ENCODE measurements at places on chromosomes 7 and 10.

DNA sequence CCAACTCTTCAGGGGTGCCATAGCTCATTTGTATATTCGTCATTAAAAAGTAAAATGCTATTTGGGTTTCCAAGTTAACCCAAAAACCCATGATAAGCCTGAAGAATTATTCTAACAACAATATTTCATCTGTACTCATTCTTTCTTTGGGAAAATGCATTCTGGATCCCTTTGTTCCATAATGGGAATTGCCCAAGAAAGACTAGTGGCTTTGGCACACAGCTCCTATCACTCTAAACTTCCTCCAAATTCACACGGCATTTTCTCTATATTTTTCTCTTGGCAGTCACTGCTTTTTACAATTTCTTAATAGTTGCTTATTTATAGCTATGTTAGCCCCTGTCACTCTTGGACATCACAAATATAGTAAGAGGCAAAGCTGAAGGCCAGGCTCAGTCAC is 29.1 kb downstream of the CHCHD3 start:
- no peak for DNase-seq

- no peak for DNase-seq
These were observed 77.5 kb upstream of the EEPD1 start for GRCh38 chr7:36075561-36075960.

DNA sequence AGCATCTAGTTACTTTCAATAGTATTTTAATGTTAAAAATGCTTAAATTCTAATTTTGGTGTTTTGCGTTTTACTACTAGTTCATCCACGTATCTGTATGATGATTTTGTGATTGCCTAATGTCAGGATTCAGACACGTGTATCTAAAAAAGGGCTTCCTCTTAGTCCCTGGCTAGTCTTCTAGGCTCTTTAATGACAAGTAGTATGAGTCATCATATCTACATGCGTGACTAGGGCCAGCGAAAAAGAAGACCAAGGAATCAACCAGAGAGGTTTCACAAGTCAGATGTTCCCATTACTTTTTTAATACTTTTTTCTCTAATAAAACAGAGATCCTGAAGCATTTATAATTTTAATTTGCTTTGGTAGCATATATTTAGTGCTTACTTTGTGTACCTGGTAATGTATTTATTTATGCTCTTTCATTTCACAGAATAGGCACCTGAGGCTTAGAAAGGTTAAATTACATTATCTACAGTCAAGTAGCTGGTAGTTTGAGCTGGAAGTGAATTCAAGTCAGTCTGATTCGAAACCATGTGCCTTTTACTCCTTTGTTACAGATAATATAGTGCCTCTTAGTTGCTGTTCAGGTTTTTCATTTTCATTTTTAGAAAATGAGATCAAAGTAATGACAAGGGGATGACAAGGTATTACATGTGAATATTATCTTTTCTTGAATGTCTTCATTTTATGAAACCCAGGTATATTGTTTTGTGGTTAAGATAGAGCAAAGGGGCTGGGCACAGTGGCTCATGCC is 140.3 kb downstream of the FOXP2 start:
- DNase-seq = no peak

DNA sequence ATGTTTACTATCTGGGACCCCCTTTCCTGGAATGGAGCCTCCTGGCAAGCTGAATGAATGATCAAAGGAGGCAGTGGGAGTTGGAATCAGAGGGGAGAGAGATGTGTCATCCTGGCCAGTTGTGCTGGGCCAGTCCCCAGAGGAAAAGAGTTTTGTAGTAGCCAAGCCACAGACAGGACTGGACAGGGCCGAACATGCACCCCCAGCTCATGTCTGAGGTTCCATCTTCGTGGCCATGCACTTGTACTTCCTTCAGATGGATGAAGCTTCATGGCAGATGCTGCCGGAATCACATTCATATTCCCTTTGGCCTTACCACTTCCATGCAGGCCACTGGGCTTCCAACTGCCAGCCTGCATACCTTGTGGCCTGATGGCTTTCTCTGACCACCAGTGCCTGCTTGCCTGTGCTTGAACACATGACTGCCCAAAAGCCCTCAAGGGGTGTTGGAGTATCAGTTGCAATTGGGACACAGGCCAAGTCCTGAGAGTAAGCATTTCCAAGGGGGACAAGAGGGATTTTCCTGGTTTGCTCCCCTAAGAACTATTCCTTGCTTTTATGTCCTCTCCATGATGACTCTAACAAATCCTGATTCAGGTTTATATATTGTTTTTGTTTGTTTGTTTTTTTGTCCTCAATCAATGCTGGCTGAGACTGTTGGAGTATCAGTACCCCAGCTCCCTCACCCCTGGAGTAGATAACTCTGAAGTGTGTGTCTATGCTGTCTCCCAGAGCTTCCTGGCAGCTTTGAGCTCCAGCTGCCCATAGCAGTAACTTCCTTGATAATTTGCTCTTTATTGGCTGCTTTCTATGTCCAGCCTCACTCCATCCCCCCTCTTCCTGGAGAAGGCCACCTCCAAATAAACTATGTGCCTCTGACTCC is 63.6 kb downstream of the TMEM130 start:
- DNase-seq = no peak

- no peak for DNase-seq
These were observed 153.7 kb downstream of the RPS24 start for GRCh38 chr10:78187371-78187770.

DNA sequence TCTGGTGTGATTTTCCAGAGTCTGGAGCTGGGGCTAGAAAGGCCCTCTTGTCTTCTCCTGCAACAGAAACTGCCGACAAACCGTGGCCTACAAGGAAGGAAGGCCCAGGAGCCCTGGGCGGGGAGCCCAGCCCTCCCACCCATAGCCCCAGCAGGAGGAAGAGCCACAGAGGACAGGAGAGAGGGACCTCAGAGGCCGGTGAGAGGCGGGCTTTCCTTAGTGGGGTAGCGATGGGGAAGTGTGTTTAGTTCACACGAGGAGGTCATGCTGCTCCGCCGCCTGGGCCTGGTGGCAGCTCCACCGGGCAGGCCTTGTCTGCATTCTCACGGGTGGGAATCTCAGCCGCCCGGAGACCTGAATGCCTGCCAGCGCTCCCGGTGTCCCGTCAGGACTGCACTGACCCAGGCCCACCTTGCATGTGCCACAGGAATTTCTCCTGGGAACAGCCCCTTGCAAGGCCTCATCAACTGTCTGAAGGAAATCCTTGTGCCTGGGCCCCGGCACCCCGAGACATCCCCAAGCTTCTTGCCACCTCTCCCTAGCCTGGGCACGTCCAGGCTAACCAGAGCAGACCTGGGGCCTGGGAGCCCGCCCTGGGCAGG is 50.9 kb downstream of the ZNF467 start:
- DNase-seq = no peak

DNA sequence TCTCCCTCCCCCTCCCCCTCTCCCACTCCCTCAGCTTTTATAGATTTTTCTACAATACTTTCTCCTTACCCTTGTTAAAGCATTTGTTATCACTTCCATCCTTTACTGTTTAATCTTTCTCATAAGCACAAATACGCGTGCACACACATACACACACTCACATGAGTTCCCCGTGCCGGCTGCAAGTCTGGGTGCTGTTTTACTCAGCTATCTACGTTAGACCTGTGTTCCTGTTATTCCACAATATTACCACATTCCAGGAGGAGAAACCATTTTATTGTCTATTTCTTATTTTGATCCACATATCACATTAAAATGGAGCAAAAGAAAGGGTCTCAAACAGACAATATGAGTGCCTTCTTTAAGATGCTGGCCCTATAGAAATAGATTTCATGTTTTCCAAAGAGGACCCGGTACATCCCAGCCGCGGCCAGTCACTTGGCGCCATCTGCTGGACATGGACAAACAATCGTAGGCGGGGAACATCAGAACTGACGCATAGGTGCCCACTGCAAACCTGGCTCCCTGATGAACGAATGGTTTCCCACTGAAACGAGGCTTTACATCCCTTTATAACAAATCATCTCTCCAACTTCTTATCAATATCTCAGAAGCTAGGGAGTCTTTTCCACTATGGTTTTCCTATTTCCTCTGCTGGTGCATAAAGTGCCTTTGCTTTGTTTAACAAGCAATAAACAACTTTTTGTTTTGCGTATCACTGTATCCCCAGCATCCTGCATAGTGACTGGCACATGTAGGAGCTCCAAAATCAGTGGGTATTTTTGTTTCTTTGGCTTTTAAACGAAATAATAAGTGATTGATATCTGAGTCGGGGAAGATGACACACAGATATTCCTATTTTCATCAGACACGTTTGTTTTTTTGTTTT is 25.2 kb upstream of the OPTN start:
- DNase-seq = peak; percentile 10

- no peak for DNase-seq
These were observed 86.0 kb upstream of the DIP2C start for GRCh38 chr10:775245-776075.

DNA sequence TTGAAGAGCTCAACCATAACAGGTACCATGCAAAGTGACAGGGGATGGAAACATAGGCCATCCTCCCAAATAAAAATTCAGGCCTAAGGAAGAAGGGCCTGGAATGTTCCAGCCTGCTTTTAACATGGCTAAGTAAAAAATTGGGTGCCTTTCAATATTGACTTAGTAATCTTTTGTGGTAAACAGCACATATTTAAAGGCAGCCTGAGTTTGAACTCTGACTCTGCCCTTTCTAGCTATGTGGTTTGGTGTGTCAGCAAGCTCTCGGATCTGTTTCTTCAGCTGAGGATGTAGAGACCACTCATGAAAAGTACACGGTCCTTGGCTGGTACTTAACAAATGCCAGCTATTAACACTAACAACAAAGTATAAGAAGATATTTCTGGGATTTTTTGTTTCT is 191.8 kb upstream of the CDCA7L start:
- DNase-seq = no peak

DNA sequence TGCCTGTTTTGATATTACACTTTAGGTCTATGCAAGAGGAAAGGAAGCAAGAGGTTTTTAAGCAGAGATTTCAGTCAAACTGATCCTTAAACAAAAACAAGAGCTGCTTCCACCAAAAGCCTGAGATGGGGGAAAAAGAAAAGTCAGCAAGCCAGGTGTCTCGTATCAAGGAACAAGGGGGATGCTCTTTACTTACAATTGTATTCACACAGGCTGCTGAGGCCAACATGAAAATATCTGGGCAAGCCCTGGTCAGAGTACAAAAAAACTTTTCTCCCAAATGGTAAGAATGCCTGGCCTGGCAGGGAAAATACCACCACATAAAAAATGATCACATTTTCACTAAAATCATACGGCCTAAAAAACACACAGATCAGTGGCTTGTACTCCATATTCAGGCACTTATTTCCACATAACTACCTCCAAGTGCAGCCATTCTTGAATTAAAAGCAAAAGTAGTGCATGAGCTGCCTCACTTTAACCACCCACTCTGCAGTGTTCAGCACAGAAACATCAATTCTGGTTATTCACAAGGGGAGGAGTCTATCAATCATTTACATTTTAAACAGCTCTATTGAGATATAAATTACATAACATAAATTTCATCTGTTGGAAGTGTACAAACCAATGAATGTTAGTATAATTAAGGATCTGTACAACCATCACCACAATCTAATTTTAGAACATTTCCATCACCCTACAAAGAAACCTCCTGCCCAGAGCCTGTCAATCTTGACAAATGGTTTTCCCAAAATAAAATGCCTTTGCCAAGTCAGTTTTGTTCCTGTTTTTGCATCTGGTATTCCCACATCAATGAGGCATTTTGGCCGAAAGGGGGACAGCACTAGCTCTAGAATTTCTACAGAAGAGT is 70.2 kb downstream of the GRB10 start:
- DNase-seq = no peak

DNA sequence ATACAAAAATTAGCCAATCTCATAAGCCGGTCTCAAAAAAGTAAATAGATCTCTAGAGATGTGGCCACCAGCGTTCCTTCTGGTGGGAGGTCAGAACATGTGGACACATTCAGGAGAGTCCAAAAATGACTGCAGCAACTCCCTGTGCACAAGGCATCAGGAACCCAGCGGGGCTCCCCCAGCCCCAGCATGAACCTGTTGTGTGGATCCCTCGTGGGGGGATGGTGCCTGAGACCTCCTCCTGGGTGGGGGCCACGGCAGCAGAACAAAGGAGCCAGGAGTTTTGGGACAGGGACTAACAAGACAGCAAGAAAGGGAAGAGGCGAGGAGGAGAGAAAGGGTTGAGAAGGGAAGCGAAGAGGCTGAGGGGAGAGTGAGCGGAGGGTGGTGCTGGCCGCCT is 121.8 kb downstream of the WDR37 start:
- DNase-seq = no peak

Measured in fibroblast of skin of left biceps (primary cell).